ENCODE measurements at places on chromosomes 2 and 18. TPM values are rescaled to one million over a fixed set of nuclear protein-coding genes. Genes with fewer than 3 reads are reported as not detected.

DNA sequence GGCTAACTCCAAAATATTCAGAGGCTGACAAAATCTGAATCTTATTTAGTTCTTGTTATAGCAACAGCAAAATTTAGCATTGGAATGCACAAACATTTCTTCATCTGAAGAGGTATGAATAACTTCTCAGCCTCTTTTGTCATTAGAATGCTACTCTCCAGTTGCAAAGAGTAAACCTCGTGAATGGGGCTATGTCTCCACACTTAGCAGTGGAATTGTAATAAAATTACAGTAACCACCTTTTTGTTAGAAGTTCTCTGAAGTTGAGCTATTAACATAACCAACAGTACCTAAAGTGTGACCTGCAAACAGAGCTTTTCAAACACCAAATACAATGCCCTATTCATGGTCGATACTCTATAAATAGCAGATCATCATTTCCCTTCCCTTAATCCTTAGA, 50.2 kb upstream of the GALNT3 start:
- DNase-seq = no peak

Gene SMYD1
- total RNA-seq = not detected

Gene KRTCAP3
- total RNA-seq = 1.4 TPM

- no peak for DNase-seq
Observed at GRCh38 chr2:795531-796041, 118.4 kb upstream of the TMEM18 start.

Gene AGXT
- not detected for total RNA-seq

Gene THUMPD2
- 10.3 TPM for total RNA-seq

GRCh38 chr18:13176847-13177246, 41.7 kb upstream of the LDLRAD4 start:
- no peak for DNase-seq

Gene ABCG5
- not detected for total RNA-seq

DNA sequence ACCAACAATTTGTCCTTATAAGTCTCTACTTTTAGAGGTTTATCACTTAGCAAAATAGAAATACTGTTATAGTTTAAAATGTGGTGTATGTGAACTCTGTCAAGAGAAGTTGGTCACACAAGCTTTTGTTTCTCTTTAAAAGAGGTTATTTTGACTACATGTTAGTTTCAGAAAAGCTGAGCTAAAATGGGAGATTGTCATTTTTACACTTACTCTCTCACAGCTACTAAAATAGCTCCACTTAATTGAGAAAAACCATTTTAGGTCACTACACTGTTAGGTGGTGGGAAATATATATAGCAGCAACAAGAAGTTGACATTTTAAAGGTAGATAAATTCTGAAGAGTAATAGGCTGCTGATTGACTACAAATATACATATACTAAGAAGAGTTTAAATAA, 161.5 kb upstream of the KCNJ3 start:
- DNase-seq = no peak

GRCh38 chr2:185466915-185467314, 271.7 kb upstream of the FSIP2 start:
- no peak for DNase-seq

Gene MALT1
- total RNA-seq = 19.1 TPM

GRCh38 chr2:156156580-156156979, 175.9 kb downstream of the NR4A2 start:
- no peak for DNase-seq

DNA sequence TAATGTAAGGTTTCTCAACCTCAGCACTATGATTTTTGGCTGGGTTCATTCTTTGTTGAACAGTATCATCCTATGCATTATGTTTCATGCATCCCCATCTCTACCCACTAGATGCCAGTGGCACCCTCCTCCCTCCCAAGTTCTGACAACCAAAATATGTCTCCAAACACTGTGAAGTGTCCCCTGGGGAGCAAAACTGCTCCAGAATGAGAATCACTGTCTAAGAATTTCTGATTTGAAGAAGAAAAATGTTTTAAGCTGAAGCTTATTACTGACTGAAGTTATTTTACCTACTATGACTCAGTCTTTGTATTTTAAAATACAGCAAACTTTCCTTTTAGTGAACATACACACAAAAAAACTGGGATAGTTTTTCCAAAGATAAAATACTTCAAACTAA, 3.4 kb downstream of the THADA start:
- DNase-seq = no peak

GRCh38 chr2:36287363-36288275, 68.0 kb upstream of the CRIM1 start:
- no peak for DNase-seq

Gene SERPINB4
- not detected for total RNA-seq

DNA sequence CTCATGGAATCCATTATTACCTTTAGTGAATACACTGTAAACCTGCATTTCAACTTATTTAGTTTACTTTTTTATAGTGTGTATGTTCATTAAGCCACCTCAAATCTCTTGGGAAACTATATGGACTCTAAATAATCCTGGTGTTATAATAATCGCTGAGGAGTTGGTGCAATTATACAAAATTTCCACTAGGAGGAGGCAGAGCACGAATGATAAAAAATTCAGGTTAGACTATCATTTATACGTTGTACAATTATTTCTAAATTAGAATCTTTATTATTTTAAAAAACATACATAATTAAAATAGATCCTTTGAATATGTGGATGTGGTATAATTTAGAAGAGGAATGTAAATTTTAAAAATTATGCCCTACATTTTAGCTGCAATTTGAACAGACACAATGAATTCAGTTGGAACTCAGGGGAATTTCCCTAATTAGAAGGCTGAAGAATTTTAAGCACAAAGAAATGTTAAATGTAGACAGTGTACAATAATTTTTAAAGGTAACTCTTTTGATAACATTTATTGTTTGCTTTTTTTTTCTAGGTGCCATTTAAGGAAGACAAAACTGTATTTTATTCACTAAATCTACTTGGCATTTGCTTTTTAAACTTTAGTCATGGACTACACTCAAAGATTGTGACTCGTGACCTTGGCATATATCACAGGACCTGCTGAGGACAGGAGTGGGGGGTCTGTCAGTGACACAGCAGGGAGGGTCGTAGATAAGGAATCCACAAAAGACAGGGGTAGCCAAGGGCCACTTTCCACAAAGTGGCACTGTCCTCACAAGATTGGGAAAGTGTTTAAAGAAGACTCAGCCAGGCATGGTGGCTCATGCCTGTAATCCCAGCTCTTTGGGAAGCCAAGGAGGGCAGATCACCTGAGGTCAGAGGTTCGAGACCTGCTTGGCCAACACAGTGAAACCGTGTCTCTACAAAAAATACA, 45.5 kb downstream of the RAB12 start:
- no peak for DNase-seq

Gene VAMP5
- 79.9 TPM for total RNA-seq

Gene DNER
- 0.67 TPM for total RNA-seq

GRCh38 chr2:235964787-235965390, 203.3 kb downstream of the GBX2 start:
- no peak for DNase-seq

GRCh38 chr2:196638765-196639164, 750 bp upstream of the CCDC150 start:
- peak; percentile 77 for DNase-seq

Gene SLC1A4
- 13.9 TPM for total RNA-seq

Gene MTCL1
- 17.2 TPM for total RNA-seq

GRCh38 chr2:240891492-240892340, 4.2 kb downstream of the MAB21L4 start:
- no peak for DNase-seq

DNA sequence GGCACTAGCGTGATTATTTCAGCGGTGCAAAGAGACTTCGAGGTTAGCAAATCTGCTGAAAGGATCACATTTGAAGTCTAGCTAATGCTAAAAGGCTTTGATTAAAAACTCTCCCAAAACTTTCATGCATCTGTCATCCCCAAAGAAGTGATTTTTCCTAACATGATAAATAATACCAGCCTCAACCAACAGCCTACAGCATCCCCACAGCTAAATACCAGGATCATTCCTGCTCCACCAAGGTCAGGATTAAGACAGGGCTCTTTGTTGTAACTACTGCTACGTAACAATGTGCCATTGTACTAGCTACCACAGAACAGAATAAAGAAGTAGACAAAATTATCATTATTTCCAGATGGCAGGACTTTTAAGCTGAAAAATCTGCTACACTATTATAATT, 1.6 kb downstream of the OR6B3 start:
- DNase-seq = no peak

Gene IL1F10
- not detected for total RNA-seq

DNA sequence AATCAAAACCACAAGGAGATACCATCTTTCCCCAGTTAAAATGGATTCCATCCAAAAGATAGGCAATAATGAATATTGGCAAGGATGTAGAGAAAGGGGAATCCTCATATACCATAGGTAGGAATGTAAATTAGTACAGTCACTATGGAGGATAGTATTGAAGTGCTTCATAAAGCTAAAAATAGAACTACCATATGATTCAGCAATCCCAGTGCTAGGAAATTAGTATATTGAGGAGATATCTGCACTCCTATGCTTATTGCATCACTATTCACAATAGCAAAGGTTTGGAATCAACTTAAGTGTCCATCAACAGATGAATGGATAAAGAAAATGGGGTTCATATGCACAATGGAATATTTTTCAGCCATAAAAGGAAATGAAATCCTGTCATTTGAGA, 251.2 kb downstream of the ZNF804A start:
- no peak for DNase-seq

Gene SP5
- not detected for total RNA-seq

- peak; percentile 86 for DNase-seq
Observed at GRCh38 chr18:35497027-35497369, 762 bp downstream of the INO80C start.
